Naive thymus-derived CD4-positive, alpha-beta T cell (primary cell): ENCODE measurements at places on chromosomes 1 and 21. TPM values are rescaled to one million over a fixed set of nuclear protein-coding genes. Genes with fewer than 3 reads are reported as not detected.
A peak's percentile ranks its signal among the peaks of the same experiment; 100 is the strongest.

Gene LDLRAD1
- total RNA-seq = not detected in 2 replicates

Gene B3GALT2
- 2.8 and 3.2 TPM in 2 replicates for total RNA-seq

Gene FCRL5
- total RNA-seq = not detected in 2 replicates

Gene TOE1
- total RNA-seq = 20.6 and 22.7 TPM in 2 replicates

Gene STIL
- total RNA-seq = 1.3 TPM

DNA sequence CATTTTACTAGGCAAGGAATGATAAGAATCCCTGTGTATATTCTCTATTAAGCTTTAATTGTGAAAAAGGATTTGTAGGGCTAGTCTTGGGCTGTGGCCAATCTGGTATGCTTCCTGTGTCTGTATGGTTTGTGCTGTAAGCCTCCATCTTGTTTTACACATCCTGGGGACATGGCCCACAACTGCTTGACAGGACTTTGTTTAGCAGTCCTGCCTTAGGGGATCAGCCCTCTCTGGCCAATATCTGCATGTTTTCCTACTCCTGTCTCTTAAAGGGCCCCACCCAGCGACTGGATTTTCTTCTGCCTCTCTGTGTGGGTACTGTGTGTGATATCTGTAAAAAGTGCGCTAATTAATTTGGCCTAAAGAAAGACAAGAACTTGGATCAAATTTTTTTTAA is 813.2 kb downstream of the PLA2G4A start:
- H3K27me3 ChIP-seq = no peaks in the 10 kb centered on the region
- no peaks in the 10 kb centered on the region for H3K4me1 ChIP-seq
- H3K36me3 ChIP-seq = no peaks in the 10 kb centered on the region
- no peak overlapping the region for H3K4me3 ChIP-seq

DNA sequence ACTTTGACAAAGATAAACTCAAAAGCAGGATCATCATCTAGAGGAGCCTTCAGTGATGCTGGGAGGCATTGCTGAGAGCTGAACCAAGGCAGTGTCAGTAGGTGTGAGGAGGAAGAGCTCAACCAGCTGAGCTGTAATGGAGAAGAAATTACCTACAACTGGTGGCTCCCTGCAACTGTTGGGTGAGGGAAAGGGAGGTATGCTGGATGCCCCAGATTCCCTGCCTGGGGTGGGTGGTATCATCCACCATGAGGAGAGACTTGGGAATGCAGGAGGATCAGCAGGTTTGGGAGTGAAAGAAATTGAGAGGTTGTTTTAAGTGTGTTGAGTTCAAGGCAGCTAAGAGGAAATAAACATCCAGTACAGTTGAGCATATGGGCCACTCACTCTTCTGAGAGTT is 199.8 kb downstream of the DNM3 start:
- H3K27me3 ChIP-seq = no peaks in the 10 kb centered on the region
- peaks cover 4% of the 10 kb centered on the region for H3K4me1 ChIP-seq
- H3K27ac ChIP-seq = no peak overlapping the region
- no peak for DNase-seq
- H3K36me3 ChIP-seq = no peaks in the 10 kb centered on the region

- no peak overlapping the region for H3K4me3 ChIP-seq
- no peak overlapping the region for H3K27ac ChIP-seq
- DNase-seq = no peak
- H3K4me1 ChIP-seq = no peaks in the 10 kb centered on the region
These were observed 62.2 kb downstream of the MYOM3 start for GRCh38 chr1:24049733-24050132.

DNA sequence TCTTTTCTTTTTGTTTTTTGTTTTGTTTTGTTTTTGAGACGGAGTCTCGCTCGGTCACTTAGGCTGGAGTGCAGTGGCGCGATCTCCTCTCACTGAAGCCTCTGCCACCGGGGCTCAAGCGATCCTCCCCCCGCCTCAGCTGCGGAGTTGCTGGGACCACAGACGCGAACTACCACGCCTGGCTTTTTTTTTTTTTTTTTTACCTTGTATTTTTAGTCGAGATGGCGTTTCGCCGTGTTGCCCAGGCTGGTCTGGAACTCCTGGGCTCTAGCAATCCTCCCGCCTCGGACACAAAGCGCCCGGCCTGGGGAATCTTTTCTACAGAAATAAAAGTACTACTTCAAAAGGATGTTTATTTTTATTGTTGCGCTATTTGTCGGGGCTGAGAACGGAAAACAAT is 1.1 kb upstream of the SETDB1 start:
- no peak for DNase-seq
- peaks cover 21% of the 10 kb centered on the region for H3K36me3 ChIP-seq
- no peak overlapping the region for H3K27ac ChIP-seq
- peaks cover 7% of the 10 kb centered on the region for H3K4me1 ChIP-seq
- H3K4me3 ChIP-seq = peak overlapping the region; percentile 92

- no peak for DNase-seq
- H3K27ac ChIP-seq = no peak overlapping the region
- no peaks in the 10 kb centered on the region for H3K36me3 ChIP-seq
- H3K4me1 ChIP-seq = no peaks in the 10 kb centered on the region
- no peaks in the 10 kb centered on the region for H3K27me3 ChIP-seq
These were observed 240.7 kb downstream of the NRIP1 start for GRCh38 chr21:14824126-14824525.

DNA sequence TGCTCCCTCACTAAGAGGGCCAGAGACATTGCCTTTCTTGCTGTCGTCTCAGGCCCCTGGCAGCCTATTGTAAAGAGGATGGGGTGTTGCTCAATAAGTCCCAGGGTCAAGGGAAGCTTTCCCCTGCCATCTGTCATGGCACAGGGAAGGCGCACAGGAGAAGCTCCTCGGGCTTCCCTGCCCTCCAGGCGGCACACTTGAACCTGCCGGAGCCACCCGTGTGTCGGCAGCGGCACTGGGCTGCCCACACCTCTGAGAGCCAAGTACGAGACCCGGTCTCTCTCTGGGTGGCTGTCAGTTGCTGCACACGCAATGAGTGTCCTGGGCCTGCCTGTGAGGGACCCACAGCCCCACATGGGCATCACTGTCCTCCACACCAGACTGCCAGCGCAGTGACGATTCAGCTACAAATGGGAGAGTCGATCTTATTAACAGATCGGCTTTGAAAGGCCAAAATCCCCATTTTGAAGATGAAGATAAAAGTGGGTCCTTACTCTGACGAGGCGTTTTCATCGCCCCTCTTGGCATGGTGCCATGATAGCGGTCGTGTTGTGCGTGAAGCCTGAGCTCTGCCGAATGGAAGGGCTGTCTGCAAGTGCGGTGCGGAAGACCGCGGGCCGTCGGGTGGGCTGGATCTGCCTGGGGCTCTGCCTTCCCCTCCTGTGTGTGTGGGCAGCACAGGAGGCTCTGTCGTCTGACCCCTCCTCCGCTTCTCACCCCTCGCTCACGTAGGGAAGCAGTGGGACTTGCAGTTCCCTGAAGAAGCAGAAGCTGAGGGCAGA is 29.2 kb upstream of the PDXK start:
- H3K27ac ChIP-seq = no peak overlapping the region
- peaks cover 30% of the 10 kb centered on the region for H3K36me3 ChIP-seq
- no peak for DNase-seq
- H3K4me1 ChIP-seq = no peaks in the 10 kb centered on the region
- no peaks in the 10 kb centered on the region for H3K27me3 ChIP-seq

DNA sequence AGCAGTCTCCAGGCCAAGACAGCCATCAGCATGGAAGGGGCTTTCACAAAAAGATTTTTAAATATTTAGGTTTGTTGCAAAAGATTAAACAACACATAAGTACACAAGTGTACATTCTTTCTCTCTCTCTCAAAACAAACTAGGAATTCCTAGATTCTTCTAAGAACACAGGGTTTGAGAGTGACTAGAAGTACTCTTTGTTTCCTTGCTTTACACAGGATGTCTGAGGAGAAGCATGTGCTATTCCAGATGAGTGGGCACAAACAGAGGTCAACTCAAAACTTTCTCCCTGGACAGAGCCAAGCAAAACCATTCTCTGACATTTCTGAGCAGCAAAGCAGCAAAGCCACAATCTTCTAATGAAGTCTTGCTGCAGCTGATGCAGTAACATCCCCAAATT is 210.6 kb upstream of the HOOK1 start:
- H3K36me3 ChIP-seq = no peaks in the 10 kb centered on the region
- H3K27me3 ChIP-seq = no peaks in the 10 kb centered on the region
- no peak overlapping the region for H3K27ac ChIP-seq
- DNase-seq = no peak
- H3K4me1 ChIP-seq = no peaks in the 10 kb centered on the region

- no peak overlapping the region for H3K4me3 ChIP-seq
- no peaks in the 10 kb centered on the region for H3K36me3 ChIP-seq
- no peak overlapping the region for H3K27ac ChIP-seq
- no peaks in the 10 kb centered on the region for H3K27me3 ChIP-seq
- H3K4me1 ChIP-seq = no peaks in the 10 kb centered on the region
- no peak for DNase-seq
These were observed 1.3 kb downstream of the PRDM16 start for GRCh38 chr1:3070309-3070643.

GRCh38 chr1:247576514-247576913 is 11.6 kb upstream of the OR2G2 start:
- no peak for DNase-seq
- no peaks in the 10 kb centered on the region for H3K27me3 ChIP-seq
- no peak overlapping the region for H3K27ac ChIP-seq

- H3K27me3 ChIP-seq = no peaks in the 10 kb centered on the region
- no peak overlapping the region for H3K27ac ChIP-seq
- peaks cover 4% of the 10 kb centered on the region for H3K4me1 ChIP-seq
- DNase-seq = no peak
These were observed 149.9 kb downstream of the HS2ST1 start for GRCh38 chr1:87064309-87064708.

- peaks cover 1% of the 10 kb centered on the region for H3K27me3 ChIP-seq
- no peak overlapping the region for H3K4me3 ChIP-seq
- DNase-seq = no peak
These were observed 14.2 kb downstream of the PRRX1 start for GRCh38 chr1:170678027-170678600.

DNA sequence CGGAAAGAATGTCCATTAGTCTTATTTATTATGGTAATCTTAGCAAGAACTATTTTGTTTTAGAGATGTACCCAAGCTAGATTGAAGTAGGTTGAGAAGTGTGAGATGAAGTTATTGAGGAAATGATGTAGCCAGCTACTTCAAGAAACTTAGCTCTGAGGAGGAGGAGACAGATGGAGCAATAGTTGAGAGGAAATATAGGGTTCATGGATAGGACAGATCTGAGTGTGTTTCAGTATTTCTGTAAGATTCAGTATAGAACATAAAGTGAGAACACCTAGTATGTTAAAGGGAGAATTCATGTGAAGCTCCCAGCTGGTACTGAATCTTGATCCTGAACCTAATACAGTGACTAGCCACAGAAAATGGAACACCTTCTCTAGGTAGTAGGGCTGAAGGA is 28.9 kb downstream of the TSNAX start:
- H3K27ac ChIP-seq = no peak overlapping the region
- no peak overlapping the region for H3K4me3 ChIP-seq
- DNase-seq = no peak
- H3K4me1 ChIP-seq = no peaks in the 10 kb centered on the region
- H3K36me3 ChIP-seq = no peaks in the 10 kb centered on the region
- H3K27me3 ChIP-seq = no peaks in the 10 kb centered on the region

- H3K4me1 ChIP-seq = no peaks in the 10 kb centered on the region
- H3K36me3 ChIP-seq = no peaks in the 10 kb centered on the region
- DNase-seq = no peak
- no peak overlapping the region for H3K27ac ChIP-seq
These were observed 100.7 kb downstream of the KCNN3 start for GRCh38 chr1:154769193-154769895.

DNA sequence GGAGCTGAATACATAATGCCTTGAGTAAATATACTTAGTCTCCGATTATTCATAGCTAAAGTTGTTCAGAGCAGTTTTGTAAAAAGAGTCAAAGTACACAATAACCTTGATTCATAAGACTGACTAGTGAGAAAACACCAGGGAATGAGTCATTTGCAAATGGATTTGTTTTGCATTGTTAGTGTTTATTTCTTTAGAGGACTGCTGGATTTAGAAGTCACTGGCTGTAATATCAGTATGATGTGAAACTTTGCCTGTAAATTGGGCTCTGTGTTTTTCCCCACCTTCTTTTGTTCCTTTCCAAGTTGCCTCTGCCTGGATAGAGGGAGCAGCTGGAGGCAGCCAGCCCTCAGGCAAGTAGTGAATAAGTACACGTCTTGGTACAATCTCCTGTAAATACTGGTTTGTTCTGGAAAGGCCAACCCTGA is 474.7 kb downstream of the NUF2 start:
- H3K36me3 ChIP-seq = no peaks in the 10 kb centered on the region
- no peak overlapping the region for H3K27ac ChIP-seq
- no peaks in the 10 kb centered on the region for H3K27me3 ChIP-seq
- no peak for DNase-seq
- no peaks in the 10 kb centered on the region for H3K4me1 ChIP-seq
- H3K4me3 ChIP-seq = no peak overlapping the region

DNA sequence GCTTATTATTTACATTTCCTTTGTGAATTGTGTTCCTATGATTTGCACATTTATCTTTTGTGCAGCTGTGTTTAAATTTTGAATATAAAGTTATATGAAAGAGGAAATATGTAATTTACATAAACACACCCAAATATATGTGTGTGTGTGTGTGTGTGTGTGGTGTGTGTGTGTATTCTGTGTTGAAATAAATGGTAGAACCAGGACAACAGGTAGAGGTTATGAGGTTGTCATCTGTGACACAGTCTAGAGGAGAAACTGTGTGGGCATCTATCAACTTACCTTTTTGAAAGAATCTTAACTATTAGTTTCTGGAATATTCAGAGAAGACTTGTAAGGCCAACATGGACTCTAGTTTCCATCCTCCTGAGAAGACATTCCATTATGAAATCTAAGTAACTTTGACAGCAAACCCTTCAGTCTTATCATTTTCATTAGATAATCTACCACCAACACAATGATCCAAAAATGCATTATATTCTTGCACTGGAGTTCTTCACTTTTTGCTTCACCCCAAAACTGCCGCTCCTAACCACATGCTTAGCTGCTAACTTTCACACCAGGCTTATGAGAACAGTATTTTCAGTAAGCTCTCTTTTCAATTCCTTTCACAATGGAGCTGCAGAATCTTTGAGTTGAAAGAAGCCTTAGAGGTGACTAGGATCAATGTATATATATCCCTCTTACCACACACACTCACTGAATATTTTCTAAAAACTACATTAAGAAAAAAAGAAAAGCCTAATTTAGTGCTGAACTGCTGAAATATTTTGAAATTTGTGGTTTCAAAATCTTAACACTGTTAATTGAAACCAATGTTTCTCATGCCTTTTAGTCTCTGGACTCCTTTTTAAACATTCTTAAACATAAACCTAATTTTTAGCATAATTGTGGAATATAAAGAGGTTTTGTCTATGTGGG is 21.8 kb downstream of the PTPRC start:
- no peaks in the 10 kb centered on the region for H3K27me3 ChIP-seq
- H3K4me3 ChIP-seq = peak overlapping the region; percentile 29
- H3K36me3 ChIP-seq = peaks cover 4% of the 10 kb centered on the region
- DNase-seq = no peak
- H3K27ac ChIP-seq = peak overlapping the region; percentile 68
- peaks cover 59% of the 10 kb centered on the region for H3K4me1 ChIP-seq

DNA sequence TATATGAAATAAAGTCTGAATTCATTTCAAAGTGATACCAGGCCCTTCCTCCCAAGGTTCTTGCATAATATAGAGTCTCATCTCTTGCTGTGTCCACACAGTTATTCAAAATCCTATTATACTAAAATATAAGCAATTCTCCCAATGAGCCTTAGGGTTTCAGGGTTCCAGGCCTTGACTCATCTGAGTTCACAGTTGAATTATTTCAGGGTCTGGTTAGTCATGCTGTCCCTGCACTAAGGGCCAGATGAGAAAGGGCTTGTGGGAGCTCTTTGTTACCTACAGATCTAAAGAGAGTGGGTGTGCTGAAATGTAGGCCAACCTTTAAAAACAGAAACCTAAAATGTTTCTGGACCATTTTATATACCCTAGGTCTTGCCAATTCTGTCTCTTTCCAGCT is 337.5 kb upstream of the LRRC7 start:
- DNase-seq = no peak
- no peak overlapping the region for H3K4me3 ChIP-seq
- H3K27ac ChIP-seq = no peak overlapping the region
- H3K36me3 ChIP-seq = no peaks in the 10 kb centered on the region
